ENCODE measurements at places on chromosomes 13 and 19.

DNA sequence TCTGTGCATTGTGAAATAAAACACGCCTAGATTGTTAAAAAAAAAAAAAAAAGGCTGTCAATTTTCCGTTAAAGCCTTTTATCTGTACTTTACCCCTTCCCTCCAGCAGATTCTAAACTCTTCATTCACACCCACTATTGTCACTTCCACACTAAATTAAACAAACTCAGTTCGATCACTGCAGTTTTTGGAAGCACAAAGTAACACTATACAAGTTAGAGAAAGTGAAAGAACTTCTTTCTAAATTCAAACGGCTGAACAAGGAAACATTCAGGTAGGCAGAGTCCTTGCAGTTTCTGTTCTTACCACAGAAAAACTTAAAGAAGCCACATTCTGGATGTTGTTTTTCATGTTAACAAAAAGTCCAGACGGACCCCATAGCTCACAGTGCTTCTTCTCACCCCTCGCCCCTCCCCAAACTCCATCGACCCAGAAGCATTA, 27.5 kb upstream of the UBE2L5 start:
- no peak for DNase-seq

- DNase-seq = no peak
Observed at GRCh38 chr13:98143157-98143553, 261 bp downstream of the FARP1 start.

GRCh38 chr13:70108356-70109105, at the start of gene KLHL1:
TSS of gene KLHL1 (minus strand) at chr13:70108452. CDS start at chr13:70107699, 753 bp downstream.
- no peak for DNase-seq

DNA sequence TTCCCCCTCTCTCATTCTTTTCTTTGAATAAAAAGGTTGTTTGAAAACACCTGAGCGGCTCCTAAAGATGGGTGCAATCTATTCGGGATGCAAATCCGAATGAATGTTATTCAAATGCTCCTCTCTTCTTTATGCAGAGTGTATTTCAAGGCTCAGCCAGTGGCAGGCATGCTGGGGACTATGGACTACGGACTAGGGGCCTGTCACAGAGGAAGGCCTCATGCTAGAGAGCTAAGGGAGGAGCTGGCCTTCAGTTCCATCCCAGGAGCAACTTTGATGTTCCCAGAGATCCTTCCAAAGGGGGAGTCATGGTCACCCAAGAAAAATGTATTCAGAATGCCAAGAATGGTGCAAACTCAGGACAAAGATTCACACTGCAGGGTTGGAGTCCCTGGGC, 9.3 kb downstream of the ALOX5AP start:
- DNase-seq = no peak

GRCh38 chr13:46232281-46232680, 20.6 kb downstream of the LRRC63 start:
- DNase-seq = no peak

GRCh38 chr19:37095859-37096258, 17.6 kb downstream of the ZNF420 start:
- DNase-seq = no peak

DNA sequence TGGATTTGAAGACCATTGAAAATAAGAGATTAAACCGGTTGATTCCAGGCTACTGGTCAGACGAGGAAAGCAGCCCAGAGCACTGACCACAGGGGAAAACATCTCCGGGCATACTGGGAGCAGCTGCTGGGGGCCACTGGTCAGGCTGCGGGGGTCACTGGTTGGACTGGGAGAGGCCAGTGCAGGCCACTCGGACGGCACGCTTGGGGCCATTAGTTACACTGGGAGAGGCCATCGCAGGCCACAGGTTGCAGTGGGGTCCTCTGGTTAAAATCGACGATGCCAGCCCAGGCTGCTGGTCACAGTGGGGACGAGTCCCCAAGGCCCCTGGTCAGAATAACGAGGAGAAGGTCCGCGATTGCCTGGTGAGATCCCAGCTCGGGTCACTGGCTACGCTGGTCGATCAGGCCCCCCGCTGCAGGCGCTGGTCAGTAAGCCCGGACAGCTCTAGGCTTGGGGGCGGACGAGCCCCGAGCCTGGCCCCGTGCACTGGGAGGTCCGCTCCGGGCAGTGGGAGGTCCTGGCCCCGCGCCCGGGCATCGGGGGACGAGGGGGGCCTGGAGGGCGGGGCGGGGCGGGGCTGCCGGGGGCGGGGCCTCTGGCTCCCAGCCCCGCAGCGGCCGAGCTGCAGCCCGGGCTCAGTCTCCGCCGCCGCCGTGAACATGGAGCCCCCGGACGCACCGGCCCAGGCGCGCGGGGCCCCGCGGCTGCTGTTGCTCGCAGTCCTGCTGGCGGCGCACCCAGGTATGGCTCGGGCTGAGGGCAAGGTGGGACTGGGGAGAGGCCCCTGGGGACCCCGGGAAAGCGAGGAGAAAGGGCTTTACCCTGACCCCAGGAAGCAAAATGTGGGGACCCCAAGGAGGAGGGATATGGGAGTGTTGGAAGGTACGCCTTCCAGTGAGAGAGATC, at the start of gene BCAM:
TSS of gene BCAM (plus strand) at position 641 of the 909 bp plus-strand sequence. CDS start at position 663, 22 bp downstream.
- no peak for DNase-seq

DNA sequence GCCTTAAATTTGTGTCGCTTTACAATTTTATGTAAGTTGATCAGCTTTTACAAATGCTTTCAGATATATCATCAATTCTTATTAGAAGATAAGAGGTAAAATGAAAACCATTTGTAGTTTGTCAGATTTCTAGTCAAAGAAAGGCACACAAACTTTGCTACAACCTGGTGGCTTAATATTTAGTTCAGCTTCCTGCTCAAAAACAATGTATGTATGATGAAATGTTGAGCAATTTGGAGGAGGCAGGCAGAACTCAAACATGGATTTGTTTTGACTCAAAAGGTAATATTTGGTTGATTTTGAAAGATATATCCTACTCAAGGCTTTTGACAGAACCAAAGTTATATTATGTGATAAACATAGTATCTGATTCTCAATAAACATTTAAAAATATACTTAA, 24.2 kb downstream of the NEK5 start:
- DNase-seq = no peak

DNA sequence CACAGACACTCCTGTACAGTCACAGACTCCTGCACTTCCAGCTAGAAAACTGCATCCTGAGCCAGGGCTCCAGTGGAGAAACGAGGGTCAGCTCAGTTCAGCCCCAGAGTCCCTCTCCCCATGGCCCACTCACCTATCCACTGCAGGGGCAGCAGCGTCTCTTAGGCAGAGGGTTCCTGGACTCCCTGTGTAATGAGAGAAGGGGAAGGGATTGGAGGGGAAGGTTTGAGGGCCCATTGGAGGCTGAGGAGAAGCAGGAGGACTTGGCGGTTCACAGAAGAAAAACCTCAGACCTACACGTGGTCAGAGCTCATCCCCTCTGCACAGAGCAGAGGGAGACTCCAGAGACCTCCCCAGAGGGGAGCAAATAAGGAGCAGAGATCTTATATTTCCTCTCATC, 9.2 kb upstream of the CEACAM18 start:
- no peak for DNase-seq

DNA sequence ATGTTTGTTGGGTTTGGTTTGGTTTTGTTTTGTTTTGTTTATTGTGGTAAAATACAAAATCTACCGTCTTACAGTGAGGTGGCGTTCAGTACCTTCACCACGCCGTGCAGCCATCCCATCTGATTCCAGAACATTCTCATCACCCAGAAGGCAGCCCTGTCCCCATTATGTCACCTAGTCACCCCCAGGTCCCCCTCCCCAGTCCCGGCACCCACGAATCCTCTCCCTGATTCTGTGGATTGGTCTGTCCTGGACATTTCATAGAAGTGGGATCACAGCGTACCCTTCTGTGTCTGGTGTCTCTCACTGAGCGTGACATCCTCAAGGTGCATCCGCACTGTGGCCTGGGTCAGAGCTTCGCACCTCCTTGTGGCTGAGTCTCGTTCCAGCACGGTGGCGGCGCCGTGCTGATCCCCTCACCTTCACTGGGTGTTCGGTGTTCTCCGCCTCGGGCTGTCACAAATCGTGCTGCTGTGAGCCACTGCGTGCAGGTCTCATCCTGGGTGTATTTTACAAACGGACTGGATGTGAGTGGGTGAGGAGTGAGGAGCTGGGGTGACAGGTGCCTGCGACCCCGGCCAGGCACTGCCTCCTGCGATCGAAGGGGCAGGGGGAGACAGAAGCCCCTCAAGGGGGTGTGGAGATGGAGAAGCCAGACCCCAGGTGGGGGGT, 580 bp upstream of the TEKTIP1 start:
- DNase-seq = no peak

DNA sequence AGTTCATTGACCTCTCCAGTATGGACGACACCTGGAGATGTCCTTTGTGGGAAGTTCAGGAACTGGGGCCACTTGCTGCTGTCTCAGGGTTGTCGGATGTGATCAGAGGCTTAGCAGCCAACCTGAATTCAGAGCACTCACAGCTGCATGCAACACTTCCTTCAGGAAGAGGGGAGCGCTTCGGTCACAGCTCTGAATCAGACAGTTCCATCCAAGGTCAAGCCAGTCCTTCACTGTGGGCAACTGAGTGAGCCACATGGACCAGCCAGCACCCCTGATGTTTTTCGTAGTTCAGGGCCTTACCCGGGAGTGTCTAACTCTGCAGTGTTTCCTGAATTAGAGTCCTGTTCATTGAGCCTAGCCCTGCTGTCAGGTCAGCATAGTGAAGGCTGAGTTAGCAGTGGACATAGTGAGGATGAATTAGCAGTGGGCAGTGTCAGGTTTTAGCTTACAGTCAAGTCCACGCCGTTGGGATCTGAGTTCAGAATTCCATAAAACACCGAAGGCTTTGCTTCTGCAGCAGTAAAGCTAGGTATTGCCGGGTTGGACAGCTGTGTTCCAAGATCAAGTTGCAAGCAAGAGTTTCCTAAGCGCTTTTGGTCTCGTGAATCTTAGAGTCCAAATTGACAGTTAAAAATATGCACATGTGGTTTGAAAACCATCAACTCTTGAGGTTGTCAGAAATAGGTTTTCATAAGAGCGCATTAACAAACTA, 5.1 kb downstream of the ZNF555 start:
- no peak for DNase-seq

DNA sequence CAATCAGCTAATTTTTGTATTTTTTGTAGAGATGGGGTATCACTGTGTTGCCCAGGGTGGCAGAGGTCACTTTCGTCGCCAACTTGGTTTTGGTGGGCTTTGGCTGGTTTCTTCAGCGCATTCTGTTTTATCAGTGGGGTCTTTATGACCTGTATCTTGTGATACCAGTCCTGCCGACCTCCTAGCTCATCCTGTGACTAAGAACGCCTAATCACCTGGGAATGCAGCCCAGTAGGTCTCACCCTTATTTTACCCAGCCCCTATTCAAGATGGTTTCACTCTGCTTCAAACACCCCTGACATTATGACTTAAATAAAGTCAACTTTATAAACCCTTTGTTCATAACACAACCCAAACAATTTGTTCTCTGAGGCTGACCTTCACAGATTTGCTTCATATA, 3.0 kb upstream of the ZNF878 start:
- DNase-seq = no peak

- DNase-seq = no peak
Observed at GRCh38 chr13:71290963-71291841, 575.8 kb downstream of the DACH1 start.

DNA sequence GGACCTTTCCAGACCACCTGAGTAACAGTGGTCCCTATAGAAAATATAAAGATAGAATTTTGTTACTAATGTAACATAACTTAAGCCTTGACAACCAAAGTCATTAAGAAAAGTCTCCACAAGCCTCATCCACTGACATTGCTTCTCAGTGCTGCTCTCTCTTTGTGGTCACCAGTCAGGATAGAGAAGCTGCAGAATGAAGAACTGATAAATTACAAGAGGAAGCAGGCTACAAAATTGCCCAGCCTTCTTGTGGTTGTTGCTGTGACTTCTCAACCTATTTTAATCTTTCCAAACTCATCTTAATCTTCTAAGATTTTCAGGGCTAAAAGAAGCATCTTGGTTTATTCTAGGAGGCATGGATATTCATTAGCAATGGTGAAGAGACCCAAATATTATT, 343.8 kb downstream of the MZT1 start:
- DNase-seq = no peak

DNA sequence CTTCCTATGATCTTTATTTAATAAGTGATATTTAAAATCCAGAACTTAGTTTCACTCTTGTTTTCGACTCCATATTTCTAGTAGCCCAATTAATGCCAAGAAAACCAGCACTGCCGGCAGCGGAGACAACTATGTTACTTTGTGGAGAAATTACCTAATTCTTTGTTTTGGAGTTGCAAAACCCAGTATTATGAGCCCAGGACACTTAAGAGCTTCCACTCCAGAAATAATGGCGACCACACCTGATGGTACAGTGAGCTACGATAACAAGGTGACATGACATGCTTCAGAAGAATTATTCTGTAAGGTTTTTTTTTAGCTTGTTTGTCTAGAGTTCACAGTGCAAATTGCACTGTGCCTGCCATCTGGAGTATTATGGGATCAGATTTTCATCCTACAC, 136.4 kb downstream of the ZAR1L start:
- no peak for DNase-seq

DNA sequence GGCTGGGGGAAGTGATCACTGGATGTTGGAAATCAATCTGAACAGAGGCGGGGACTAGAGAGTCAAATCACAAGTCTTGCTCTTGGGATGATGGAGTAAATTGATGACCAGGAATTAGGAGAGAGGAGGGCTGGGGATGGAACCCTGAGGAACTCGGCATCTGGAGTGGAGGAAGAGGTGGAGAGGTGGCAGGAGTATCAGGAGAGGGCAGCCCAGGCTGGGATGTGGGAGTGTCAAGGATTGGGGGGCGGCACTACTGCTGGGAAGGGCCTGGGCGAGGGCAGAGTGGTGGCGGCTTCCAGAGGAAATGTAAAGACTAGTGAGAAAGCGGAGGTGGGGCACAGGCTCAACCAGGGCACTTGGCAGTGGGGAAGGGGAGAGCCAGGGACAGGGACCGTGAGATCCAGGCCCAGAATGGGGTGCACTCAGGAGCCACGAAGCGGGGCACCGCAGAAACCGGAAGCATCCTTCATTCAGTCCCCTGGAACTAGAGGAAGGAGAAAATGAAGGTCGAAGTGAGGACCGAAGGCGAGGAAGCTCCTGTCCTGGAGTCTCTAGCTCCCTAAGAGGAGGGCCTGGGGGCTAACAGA, 81.2 kb upstream of the GPR183 start:
- DNase-seq = no peak
